ENCODE measurements at places on chromosomes 13 and 19.

DNA sequence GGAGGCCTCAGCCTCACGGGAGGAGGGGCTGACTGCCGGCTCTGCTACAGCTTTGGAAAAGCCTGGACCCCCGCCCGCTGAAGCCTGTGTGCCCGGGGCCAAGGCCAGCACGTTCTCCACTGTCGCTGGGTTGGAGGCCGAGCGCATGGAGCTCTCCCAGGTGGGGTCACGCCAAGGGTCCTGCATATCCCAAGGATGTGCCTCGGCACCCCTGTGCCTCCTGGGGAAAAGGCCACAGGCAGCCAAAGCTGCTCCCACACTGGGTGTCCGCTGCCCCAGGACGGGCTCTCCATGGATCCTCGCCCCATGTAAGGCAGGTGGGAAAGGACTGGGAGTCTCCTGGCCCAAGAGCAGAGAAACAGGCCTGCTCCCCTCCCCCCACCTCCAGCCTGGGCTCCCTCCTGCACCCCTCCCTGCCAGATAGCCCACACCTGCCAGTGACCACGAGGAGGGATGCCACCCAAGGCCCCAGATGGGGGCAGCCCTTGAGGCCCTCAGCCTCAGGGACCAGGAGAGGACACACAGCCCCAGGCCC, 64.0 kb downstream of the MLLT1 start:
- DNase-seq: no peak

GRCh38 chr13:104782741-104783140, 1716.5 kb upstream of the SLC10A2 start:
- DNase-seq: no peak

- no peak for DNase-seq
Measured at GRCh38 chr19:2484178-2484937, 8.4 kb downstream of the GADD45B start.

DNA sequence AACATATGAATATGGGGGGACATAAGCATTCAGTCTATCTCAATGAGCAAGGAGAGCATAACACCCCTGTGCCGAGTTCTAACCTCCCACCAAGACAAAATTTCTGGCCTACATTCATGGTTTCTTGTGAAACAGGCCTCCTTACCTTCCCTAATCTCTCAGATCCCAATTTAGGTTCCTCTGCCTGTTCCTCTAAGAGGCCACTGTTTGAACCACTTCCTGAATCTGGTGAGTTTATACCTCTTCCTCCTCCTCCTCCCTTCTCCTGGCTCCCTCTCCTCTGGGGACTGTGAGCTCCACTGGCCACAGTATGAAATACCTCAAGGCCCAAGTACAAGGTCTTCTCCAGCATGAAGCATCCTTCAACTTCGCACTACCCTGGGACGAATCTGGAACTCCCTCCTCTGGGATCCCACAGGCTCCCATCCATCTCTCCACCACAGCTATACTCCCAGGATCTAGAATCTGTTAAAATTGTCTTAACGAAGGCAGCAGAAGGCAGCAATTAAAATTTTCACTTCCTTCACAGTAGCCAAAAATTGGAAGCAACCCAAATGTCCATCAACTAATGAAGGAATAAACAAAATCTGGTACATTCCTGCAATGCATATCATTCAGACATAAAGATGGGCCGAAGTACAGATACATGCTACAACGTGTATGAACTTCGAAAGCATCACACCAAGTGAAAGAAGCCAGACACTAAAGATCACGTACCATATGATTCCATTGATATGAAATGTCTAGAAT, 7.8 kb upstream of the SIGLECL1 start:
- no peak for DNase-seq

DNA sequence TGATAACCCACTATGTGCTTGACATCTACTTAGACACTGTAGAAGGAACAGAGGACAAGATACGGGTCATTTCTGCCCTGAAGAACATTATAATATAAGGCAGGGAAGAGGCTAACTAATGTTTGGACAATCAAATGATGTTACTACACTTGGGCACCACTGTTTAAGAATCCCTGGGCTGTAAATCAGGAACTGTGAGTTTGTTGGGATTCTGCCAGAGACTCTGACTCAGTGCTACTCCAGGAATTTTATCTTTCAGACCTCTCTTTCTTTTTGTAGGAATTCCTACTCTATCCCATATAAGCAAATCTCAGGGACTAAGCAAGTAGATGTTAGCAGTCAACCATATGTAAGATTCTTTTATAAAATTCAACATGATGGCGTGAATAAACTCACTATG, 3.1 kb upstream of the ZNF471 start:
- DNase-seq: no peak

DNA sequence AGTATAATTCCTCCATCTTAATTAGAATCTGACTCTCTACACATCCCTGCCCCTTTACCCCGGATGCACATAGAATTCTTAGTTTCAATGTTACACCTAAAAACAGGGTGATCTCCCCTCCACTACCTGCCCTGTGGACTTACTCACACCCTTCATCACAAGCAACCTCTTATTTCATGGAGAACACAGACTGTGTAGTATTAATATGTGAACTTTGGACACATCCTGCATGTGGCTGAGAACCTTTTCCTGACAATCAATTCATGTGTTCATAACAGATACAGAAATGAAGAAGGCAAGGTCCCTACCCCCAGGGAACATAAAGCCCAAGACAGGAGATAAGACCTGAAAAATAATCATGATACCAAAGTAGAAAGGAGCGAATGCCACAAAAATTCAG, 11.8 kb downstream of the CEACAM6 start:
- no peak for DNase-seq

DNA sequence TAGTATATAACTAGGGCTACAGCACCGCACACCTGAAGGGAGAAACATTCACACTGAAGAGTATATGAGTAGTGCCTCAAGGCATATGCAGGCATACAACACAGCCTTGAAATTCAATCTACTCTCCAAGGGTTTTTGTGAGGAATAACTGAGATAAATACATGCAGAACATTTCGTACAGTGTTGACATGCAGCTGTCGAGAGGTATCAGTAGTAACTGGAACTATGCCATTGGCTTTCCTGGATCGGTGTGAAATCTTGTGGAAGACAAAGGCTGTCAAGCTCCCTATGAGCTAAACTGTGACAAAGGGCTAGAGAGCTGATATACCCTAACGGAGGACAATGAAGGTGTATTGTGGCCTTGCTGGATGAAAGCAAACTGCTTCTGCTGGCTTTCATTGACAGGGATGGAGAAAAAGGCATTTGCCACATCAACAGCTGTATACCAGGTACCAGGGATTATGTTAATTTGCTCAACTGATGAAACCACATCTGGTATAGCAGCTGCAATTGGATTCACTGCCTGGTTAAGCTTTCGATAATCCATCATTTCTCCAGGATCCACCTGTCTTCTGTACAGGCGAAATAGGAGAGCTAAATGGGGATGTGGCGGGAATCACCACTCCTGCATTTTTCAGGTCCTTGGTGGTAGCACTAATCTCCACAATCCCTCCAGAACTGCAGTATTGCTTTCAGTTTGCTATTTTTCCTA, 16.3 kb downstream of the MTRF1 start:
- DNase-seq: no peak

DNA sequence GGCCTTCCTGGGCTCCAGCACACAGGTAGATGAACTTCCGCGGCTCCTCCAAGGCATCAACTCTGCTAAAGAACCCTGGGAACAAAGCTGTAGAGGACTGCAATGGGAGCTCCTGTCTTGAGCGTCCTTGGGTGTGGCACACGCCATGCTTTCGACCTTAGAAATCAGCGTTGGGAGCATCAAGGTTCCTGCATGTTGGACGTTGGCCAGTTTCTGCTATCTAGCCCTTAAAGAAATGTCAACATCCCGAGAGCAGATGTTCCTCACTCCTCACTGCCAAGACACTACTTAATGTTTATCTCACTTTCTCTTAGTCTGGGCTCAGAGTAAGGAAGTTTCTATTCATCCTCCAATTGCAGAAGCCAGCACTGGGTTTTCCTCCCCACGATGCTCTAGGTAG, 70.6 kb upstream of the MEDAG start:
- DNase-seq: no peak

- no peak for DNase-seq
Measured at GRCh38 chr13:60862036-60862435, 465.0 kb downstream of the TDRD3 start.

Data from NCI-H2029 (cell line).